Nephron progenitor cell (in vitro differentiated cells): ENCODE measurements at places on chromosomes 13 and 19.
A peak's percentile ranks its signal among the peaks of the same experiment; 100 is the strongest.

DNA sequence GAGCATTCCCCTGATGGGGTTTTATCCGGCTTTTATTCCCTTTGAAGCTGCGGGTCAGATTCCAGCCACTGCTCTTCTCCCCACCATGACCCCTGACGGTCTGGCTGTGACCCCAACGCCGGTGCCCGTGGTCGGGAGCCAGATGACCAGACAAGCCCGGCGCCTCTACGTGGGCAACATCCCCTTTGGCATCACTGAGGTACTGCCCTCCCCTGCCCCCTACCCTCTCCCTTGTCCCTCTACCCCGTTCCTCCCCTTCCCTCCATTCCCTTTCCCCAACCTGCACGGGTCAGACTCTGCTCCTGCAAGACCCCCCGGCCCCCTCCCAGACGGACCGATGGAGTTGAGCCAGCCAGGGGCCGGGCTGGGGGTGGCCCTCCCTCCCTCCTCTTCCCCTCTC lies 6.2 kb downstream of the U2AF2 start:
- no peak for DNase-seq

GRCh38 chr19:4806384-4806783 lies 14.8 kb downstream of the FEM1A start:
- DNase-seq, result no peak

DNA sequence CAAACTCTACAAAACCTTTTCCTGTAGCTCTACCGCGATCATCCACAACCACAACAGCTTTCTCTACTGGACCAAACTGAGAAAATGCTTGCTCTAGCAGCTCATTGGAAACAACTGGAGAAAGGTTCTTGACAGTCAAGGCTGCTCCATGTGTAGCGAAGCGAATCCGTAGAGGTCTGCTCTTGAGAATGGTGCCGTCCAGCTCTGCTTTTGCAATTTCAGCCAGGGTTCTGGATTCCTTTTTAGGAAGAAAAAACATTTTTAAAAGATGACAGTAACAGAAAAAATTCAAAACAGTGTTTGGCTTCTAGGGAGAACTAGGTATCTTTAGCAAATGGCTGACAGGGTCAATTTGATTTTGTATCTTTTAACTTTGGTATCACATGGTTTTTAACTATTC lies 10.4 kb downstream of the PSPC1 start:
- DNase-seq, result no peak

DNA sequence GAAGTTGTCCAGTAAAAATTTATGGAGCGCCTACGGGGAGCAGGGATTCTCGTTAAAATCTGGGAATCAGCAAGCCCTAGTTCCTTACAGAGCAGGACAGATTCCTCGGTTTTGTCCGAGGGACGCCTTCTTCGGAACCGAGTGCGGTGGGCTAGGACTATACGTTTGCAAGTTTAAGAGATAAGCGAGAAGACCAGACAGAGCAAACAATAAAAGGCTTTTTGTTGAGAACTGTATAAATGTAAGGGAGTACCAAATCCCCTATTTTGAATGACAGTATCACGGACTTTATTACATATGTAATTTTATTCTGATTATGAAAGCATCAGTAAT lies 971 bp upstream of the ANKRD10 start:
- DNase-seq, result no peak

DNA sequence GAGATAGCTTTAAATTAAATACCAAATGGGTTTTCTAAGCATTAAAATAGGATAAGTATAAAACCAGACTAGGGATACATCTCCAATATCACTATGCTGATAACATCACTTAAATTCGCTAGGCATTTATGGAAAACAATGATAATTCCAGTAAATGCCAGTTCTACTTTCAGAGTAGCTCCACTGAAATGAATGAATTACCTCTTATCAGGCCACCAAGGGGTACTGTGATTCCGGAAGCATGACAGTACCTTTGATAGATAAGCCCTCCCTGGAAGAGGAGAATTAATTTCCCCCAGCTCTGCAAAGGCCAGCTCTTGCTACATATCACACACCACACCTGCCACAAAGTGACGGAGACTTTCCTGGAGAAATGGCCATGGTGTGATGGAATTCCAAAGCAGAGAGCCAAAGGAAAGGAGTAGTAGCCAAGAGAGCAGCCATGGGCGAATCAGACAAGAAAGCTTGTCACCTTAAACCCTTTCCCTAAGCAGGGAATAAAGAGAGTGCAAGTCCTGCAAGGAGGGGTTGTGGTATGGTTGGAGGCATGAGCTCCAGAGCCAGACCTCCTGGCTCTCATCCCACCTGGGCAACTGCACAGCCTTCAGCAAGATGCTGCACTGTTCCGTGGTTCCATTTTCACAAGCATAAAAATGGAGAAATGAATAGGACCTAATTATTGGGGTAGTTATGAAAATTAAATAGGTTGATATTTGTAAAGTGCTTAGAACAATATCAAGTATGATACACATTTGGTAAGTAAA lies 423.1 kb downstream of the FGF14 start:
- DNase-seq, result no peak

DNA sequence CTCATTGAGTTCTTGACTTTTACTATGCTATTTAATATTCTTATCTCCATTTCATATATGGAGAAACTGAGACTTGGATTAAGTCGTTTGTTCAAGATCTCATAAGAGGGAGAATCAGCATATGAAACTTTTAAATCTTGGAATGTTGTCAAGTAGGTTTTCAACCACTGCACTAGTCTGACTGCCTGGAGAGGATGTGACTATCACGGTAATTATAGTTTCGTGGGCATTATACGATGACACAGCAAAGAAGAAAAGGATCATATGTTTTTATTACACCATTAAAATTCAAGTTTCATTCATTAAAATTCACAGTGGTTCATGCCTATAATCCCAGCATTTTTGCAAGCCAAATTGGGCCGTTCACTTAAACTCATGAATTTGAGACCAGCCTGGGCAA lies 555.2 kb downstream of the SLITRK1 start:
- DNase-seq, result no peak

- DNase-seq, result no peak
These were observed 1.6 kb downstream of the FSTL3 start for GRCh38 chr19:677601-678436.

DNA sequence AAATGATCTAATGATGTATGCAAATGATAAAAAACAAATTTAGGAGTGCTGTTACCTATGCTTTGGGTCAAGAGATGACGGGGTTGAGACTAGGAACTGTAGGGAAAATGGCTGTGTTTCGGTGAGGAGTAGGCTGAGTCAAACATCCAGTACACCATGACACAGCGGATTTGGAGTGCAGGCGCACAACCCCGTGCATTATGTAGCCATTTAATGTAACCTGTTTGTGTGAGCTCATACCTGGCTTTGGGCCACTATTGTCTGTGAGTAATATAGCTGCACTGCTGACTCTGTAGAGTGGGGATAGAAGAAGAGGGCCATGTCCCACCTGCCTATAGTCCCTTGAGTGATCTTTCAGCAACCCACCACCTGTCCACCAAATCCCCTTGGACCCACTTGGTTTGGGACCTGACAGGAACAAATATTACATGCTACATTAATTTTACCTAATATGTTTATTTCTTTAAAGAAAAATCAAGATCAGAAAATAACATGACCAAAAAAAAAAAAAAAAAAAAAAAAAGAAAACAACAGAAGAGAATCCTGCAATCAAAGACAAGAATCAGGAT lies 95.5 kb upstream of the KLHL1 start:
- peak; percentile 4 for DNase-seq

GRCh38 chr13:99051768-99052455 lies 74.0 kb upstream of the DOCK9 start:
- no peak for DNase-seq

DNA sequence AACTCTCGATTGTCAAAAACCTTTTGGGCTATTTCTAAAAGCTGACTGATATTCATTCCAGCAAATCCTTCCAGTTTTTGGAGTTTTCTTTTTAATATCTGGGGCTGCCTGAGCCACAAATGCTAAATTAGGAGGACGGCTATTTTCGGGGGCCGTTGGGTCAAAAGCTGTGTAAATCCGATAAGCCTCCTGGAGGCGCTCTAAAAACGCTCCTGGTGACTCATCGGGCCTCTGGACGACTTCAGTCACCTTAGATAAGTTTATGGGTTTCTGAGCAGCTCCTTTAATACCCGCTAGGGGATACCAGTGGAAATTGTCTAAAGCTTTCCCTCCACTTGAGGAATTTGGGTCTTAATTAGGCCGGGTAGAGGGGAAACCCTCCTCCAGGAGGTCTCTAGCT lies 66.4 kb downstream of the ZNF730 start:
- no peak for DNase-seq

GRCh38 chr19:18176367-18177310 lies 3.0 kb downstream of the IFI30 start:
- no peak for DNase-seq

GRCh38 chr13:30841154-30841553 lies 64.9 kb upstream of the MEDAG start:
- DNase-seq, result no peak

- no peak for DNase-seq
These were observed 42.6 kb upstream of the ZNF91 start for GRCh38 chr19:23437901-23438300.

DNA sequence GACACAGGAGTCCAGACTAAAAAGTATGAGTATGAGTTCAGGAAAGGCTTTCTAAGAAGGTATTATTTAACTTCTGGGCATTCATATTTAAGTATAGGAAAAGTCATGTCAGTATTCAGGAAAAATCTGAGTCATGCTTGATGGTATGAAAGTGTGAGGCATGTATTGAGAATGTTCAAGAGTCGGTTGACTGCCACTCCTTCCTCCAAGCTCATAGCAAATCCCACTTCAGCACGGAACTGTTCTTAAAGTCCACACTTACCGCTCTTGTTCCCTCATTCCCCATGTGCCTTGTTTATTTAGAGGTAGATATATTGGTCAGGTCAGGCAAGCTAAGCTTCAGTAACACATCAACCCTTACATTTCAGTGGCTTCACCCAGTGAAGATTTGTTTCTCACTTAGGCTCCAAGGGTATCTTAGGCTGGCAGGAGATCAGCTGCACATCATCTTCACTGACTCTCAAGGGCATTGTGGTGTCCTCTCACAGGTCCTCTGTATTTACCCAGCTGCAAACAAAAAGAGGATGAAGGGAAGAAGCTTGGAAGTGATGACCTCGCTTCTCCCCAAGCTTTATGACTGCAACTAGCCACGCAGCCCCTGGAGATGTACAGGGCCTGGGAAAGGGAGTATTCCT lies 1189.2 kb downstream of the EFNB2 start:
- DNase-seq, result no peak

DNA sequence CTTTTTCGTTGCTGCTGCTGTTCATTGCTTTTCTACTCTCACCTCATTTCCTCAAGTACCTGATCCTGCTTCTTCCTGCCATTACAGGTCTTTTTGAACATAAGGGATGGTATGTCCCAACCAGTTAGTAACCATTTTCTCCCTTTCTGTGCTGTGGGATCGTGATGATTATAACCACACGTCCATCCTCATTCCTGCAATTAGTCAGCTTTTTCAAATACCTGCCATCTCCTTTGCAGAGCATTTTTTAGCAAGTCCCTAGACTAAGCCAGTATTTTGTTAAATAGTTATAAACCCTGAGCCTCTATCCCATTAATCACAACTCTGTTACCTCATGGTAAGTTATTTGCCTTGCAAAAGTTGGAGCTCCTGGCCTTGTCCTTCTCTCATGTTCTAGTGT lies 109.2 kb downstream of the FNDC3A start:
- no peak for DNase-seq

GRCh38 chr19:35757231-35757748 lies 461 bp upstream of the HSPB6 start:
- DNase-seq, result peak; percentile 29

DNA sequence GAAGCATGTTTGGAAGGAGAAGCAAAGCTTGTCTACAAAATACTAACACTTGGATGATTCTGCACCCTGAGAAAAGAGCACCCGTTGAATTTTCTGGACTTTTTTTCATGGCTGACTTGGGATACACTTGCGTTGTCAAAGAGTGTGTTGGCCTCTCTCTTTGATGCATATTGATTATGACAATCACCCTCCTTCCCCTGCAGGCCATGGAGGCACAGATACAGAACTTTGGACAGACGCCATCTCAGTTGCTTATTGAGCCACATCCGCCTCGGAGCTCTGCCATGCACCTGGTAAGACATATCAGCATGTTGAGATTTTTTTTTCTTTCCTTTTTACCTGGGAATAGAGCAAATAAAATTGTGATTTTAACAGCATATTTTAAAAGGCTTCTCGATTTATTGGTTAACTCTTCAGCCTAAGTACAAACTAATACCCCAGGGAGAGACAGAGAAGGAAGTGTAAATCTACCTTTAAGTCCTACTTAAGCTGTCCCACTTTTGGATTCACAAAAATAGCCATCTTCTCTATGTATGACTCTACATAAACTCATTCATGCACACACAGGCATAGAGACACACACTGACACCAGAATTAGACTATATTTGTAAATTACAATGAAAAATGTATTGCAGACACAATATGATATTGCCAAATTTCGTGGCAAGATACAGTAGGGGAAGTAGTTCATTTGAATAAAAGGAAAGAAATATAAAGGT lies 169.7 kb upstream of the MAB21L1 start:
- no peak for DNase-seq

GRCh38 chr19:32311371-32311770 lies 34.0 kb upstream of the ZNF507 start:
- DNase-seq, result no peak

DNA sequence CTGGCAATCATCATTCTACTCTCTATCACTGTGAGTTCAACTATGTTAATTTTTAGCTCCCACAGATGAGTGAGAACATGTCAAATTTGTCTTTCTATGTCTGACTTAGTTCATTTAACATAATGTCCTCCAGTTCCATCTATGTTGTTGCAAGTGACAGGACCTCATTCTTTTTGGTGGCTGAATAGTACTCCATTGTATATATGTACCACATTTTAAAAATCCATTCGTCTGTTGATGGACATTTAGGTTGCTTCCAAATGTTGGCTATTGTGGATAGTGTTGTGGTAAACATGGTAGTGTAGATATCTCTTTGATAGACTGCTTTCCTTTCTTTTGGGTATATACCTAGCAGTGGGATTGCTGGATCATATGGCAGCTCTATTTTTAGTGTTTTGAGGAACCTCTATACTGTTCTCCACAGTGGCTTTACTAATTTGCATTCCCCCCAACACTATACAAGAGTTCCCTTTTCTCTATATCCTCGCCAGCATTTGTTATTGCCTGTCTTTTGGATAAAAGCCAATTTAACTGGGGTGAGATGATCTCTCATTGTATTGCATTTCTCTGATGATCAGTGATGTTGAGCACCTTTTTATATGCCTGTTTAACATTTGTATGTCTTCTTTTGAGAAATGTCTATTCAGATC lies 124.1 kb downstream of the PCCA start:
- no peak for DNase-seq

DNA sequence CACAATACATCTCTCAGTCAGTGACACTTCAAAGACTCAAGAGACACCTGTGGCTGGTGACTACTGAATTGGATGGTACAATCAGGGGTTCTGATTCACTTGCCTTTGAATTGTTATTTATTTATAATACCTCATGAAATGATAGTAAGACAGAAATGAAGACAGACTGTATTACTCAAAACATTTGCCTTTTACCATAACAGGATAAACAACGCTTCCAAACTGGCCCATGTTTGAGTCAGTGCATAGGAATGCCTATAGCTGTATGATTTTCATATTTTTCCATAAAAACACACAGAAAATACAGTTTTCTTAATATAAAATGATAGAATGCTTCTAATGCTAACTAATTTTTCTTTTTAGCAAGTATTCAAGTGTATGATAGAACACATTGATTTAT lies 59.5 kb upstream of the FGF14 start:
- no peak for DNase-seq
